ENCODE measurements at places on chromosomes 3 and 15.

DNA sequence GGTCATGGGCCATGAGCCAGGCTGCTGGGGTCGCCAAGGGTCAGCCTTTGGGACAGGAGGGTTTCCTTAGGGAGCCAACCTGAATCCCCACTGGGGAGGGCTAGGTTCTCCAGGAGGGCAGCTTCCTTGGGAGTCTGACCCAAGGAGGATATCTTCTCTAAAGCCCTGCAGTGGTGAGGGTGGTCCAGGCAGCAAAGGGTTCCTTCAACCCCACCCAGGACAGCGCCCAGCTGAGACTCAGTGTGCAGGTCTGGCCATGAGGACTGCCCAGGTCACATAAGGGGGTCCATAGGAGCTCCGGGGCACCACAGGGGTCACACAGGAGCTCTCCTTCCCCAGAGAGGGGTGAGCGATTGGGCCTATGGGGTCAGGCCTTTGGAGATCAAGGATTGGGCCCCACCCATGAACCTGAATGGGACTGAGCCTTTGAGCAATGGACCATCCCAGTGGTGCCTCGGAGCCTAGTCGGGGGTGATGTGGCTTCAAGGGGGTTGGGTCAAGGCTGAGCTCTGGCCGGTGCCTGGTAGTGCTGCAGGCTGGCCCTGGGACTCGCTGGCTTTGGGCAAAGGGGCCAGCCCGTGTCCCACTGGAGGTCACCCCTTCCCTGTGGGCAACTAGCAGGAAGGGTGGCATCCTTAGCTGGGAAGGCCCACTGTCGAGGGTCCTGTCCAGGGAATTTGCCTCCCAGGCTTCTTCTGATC is 216.5 kb downstream of the SNRPN start:
- no peak for DNase-seq

DNA sequence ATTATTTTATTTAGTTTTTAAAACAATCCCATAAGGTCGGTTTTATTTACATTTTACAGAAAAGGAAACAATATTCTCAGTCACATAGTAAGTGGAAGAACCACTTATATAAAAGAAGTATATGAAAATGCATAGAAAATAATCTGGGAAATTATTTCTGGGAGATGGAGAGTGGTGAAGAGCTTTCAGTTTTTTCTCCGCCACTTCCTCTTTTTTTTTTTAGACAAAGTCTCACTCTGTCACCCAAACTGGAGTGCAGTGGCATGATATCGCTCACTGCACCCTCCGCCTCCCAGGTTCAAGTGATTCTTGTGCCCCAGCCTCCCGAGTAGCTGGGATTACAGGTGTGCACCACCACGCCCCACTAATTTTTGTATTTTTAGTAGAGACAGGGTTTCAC is 21.2 kb downstream of the RAD51 start:
- DNase-seq: no peak

DNA sequence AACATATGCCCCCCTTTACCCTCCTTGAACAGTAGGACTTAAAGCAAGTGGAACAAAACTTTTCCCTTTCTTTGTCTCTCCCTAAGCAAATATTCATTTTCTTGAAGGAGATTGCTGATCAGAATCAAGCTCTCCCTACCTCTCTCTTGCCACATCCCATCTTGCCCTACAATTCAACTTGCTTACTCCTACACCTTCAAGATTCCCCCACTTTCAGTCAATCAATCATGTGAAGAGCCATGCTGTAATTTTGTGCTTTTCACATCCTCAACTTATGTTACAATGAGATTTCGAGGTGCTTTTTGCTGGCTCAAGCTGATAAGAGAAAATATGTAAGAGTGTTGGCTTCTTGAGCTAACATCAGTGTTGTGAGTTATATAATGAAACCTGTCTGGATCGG is 662.9 kb downstream of the NLGN1 start:
- no peak for DNase-seq

DNA sequence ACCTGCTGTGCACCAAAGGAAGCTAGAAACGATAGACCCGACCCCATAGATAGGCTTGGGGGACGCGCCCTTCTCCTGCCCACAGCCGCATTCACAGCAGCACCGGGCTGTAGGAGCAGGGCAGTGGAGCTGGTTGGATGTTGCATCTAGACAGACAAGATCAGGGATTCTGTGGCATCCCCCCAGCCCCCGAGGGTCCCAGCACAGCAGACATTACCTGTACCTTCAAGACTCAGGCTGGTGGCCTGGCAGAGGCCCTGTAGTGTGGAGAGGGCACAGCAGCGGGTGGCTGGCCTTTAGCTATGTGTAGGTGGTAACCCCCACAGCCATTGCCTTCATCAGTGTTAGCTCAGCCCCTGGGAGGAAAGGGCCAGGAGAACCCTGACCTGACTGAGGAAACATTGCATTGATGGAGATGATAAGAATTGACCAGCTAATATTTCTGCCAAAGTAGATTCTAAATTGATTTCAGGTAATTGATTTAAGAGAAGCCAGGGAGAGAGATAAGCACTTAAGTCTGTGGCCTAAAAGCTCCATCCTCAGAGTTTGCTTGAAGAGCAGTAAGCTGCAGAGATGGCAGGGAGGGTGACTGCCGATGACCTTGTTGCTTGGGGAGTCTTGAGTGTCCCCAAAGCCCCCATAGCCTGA is 269.4 kb downstream of the TLE3 start:
- DNase-seq: no peak

DNA sequence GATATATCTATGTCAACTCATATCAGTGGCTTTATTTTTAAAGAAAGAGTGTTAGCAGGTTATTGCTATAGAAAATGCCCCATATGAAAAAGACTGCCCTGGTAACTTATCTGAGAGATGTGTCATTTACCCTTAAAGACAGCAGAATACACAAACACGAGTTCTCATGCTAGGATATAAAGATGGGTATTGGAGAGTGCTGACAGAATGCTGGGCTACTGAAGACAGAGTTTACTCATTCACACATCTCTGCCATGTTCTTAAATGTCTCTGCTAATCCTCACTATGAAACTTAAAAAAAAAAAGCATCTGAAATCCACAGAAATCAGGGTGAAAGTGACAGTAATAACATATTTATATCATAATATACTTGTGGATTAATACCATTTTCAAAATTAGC is 126.7 kb downstream of the FOXP1 start:
- no peak for DNase-seq

GRCh38 chr3:122536632-122537001 is 21.9 kb upstream of the KPNA1 start:
- no peak for DNase-seq

DNA sequence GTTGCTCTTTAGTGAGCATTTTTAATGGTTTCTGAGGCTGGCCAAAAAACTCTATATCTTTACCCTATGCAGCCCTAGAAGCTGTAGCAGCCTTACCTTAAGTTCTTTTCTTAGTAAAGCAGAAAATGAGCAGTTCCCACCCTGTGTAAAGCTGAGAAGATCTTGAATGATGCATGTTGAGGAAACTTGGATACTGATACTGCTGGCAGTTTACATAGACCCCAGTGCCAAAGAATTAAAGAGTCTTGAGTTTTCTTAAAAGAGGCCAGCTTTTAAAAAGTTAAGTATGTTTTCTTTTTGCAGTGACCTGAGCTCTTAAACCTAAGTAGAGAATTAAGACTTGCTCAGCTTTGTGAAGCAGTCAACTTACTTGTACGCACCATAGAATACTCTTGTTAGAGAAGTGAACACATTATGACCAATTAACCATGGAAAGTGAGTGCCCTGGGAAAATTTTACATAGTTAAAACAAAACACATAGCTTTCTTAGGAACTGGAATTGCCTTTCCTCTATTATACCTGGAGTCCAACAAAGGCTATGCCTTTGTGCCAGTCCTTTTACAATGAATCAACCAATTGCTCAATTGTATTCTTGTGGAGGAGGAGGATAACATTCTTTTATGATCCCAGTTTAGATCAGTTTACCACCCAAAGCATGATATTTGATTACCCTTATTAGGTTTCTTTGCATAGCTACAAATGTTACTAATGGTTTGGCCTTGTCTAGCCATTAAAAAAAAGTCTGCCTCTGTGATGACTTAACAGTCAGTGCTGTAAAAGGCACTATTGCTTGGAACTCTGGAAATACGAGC is 28.4 kb downstream of the PLS1 start:
- no peak for DNase-seq

GRCh38 chr3:120435621-120436020 is 15.2 kb downstream of the FSTL1 start:
- no peak for DNase-seq

DNA sequence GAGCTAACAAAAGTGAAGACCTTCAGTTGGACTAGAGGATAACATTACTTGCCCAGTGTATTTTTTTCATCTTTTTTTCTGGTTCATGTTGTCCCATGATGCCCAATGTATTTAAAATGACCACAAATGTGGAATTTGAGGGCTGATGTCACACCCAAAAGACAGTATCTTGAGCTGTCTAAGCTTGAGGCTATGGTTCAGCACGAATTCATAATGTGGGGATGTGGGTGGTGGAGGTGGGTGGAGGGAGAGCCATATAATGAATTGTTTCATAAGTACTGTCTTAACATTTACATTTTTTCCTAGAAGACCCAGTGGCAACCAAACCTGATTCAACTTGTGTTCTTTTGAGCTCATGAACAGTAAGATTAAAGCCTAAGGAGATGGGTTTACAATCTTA is 37.5 kb downstream of the CHAC1 start:
- no peak for DNase-seq

DNA sequence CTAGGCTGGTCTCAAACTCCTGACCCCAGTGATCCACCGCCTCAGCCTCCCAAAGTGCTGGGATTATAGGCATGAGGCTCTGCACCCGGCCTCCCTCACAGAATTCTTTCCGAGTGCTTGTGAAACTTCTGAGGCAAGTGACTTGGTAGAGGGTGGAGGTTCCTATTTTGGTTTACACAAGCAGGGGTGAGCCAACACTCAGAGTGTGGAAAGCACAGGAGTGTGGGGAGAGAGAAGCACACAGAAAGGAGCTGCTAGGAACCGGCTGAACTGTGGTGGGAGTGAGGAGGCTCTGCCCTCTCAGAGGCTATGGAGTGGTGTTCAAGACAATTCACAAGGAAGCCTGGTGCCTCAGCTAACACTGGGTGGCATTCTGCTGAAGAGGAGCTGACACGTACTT is 7.7 kb downstream of the CAPN3 start:
- no peak for DNase-seq

DNA sequence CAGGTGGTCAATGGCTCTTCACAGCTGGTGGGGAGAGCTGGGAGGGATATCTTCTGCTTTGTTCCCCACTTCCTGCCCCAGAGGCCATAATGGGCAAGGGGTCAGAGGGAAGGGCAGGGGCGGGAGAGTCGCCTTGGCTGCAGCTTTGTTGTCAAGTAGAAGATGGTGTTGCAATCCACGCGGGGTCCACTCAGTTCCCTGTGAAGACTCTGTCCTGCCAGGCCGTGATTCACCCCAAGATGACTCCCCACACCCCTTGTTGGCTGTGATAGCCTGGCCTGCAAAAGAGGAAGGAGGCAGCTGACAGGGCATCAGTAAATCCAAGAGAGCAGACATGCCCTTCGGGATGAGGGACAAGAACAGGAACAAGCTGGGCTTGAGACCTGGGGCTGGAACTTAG is 6.9 kb downstream of the GALNT15 start:
- DNase-seq: no peak

DNA sequence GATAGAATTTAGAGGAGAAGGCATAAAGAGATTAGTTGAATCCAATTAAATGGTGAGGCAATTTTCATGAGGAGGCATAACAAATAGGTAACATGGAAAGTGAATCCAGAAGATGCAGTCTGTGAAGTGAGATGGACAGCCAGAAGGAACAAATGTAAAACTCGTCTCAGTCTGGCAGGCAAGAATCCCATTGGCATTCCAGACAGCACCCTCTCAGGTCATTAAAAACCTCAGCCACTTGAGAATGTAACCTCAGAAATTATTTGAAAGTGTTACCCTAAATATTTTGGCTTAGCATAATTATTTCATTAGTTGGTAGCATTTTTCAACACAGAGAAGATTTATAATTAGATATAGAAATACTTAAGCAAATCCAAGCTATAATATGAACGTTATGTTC is 342.3 kb downstream of the LRRC3B start:
- no peak for DNase-seq

DNA sequence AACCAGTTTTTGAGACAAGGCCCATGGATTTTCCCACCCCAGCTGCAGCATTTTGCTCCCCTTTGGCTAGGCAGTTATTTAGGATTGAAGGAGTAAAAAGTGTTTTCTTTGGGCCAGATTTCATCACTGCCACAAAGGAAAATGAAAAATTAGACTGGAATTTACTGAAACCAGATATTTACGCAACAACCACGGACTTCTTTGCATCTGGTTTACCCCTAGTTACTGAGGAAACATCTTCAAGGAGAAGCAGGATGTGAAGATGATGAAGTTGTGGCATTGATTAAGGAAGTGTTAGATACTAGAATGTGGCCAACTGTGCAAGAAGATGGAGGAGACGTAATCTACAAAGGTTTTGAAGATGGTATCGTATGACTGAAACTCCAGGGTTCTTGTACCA is 165.2 kb upstream of the MYRIP start:
- DNase-seq: no peak

DNA sequence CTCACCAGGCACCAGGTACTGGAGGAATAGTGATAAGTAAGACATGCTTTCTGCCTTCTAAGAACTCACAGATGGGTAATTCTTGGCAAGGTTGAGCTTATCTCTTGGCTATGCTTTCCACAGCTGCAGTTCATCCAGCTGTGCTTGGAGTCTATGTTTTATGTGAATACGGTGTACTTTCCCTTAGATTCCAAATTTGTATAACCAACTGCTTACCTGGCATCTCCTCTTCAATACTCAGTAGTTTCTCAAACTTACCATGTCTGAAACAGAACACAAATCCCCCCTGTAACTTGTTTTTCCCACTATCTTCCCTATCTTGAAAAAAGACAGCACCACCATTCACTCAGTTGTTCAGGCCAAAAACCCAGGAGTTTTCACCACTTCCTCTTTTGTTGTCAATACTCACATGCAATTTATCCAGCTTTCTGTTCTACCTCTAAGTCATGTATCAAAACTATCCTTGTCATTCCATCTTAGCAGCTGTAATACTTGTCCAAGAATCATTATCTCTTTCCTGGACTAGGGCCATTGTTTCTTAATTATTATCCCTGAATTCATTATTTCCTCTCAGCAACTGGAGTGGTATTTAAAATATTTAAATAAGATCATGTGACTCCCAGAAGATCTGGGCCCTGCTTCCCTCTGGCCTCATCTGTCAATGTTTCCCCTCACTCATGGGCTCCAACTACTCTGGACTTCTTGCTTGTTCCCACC is 32.6 kb downstream of the COL6A5 start:
- no peak for DNase-seq

- no peak for DNase-seq
Measured at GRCh38 chr3:4063916-4064574, 239.1 kb upstream of the SETMAR start.
